ENCODE measurements at places on chromosomes 11 and 22. TPM values are rescaled to one million over a fixed set of nuclear protein-coding genes. Genes with fewer than 3 reads are reported as not detected.

Gene BLID
- total RNA-seq = not detected

Gene OR56B1
- 0.12 TPM for total RNA-seq

Gene BEST1
- total RNA-seq = 0.48 TPM

Gene RHOG
- 186 TPM for total RNA-seq

Gene IRAG1
- not detected for total RNA-seq

Gene TUBGCP6
- total RNA-seq = 41.4 TPM

Gene OR4A16
- not detected for total RNA-seq

Gene IL17RA
- total RNA-seq = 14.7 TPM

Gene CCDC89
- total RNA-seq = not detected

Gene UPK3A
- not detected for total RNA-seq

Gene SLC1A2
- not detected for total RNA-seq

Gene KCNQ1
- total RNA-seq = 10.8 TPM

Gene KRTAP5-1
- not detected for total RNA-seq

Gene APOA4
- total RNA-seq = not detected

Gene OR5B21
- not detected for total RNA-seq

Gene DDX25
- not detected for total RNA-seq

Gene HOATZ
- total RNA-seq = not detected

Gene ESRRA
- 35.6 TPM for total RNA-seq

Gene ZP1
- total RNA-seq = not detected

Gene NUCB2
- total RNA-seq = 38.2 TPM

Gene PDGFB
- 11.7 TPM for total RNA-seq

Gene PRODH
- not detected for total RNA-seq

Gene SMIM35
- 0.40 TPM for total RNA-seq

Gene C11orf42
- not detected for total RNA-seq

Gene OR52H1
- total RNA-seq = not detected

Gene DMC1
- 20.1 TPM for total RNA-seq

Gene TPBGL
- 0.07 TPM for total RNA-seq

Gene OR8G1
- not detected for total RNA-seq

Gene FOXRED2
- 15.9 TPM for total RNA-seq

Gene A4GALT
- total RNA-seq = not detected

Gene SCGB1D2
- not detected for total RNA-seq

Gene NECTIN1
- total RNA-seq = 2.0 TPM

Gene FAT3
- total RNA-seq = not detected

Gene SYCE3
- total RNA-seq = 0.87 TPM

Gene BBOX1
- total RNA-seq = not detected

Gene FGF4
- not detected for total RNA-seq

Gene AIFM3
- not detected for total RNA-seq

Gene ZDHHC5
- 65.5 TPM for total RNA-seq

Gene GGT5
- not detected for total RNA-seq

Gene CCDC188
- total RNA-seq = 0.52 TPM

Gene TTC36
- total RNA-seq = not detected

Gene ZNF70
- total RNA-seq = 1.2 TPM

Gene TMEM151A
- not detected for total RNA-seq

Gene CD3D
- 346 TPM for total RNA-seq

Gene CHADL
- total RNA-seq = 0.21 TPM

Data from activated CD4-positive, alpha-beta memory T cell treated with anti-CD3 and anti-CD28 coated beads for 36 hours (primary cell).